Activated naive CD4-positive, alpha-beta T cell treated with anti-CD3 and anti-CD28 coated beads, Interleukin-2, amount 50 U/mL, for 72 hours (primary cell): ENCODE measurements at places on chromosomes 1 and 21. TPM values are rescaled to one million over a fixed set of nuclear protein-coding genes. Genes with fewer than 3 reads are reported as not detected.

The PPIAL4G gene
- total RNA-seq, result 0.23 TPM

The ATG4C gene
- total RNA-seq, result 18.9 TPM

The LRP8 gene
- 39.8 TPM for total RNA-seq

The CFAP74 gene
- total RNA-seq, result not detected

The ADAM30 gene
- total RNA-seq, result not detected

The SLAMF6 gene
- 55.2 TPM for total RNA-seq

The TSPEAR gene
- not detected for total RNA-seq

The MAN1A2 gene
- total RNA-seq, result 18.4 TPM

The ANGPTL1 gene
- not detected for total RNA-seq

The NIPAL3 gene
- total RNA-seq, result 66.1 TPM

The FOXO6 gene
- not detected for total RNA-seq

The GBP4 gene
- 37.2 TPM for total RNA-seq

The CCDC185 gene
- total RNA-seq, result not detected

The FMO3 gene
- not detected for total RNA-seq

The F3 gene
- 0.18 TPM for total RNA-seq

The LRRC53 gene
- total RNA-seq, result not detected

The EXTL1 gene
- not detected for total RNA-seq

The MOV10 gene
- total RNA-seq, result 81.5 TPM

The PTCH2 gene
- total RNA-seq, result 1.5 TPM

The RGS4 gene
- not detected for total RNA-seq

The PYGO2 gene
- total RNA-seq, result 55.3 TPM

The TSHB gene
- not detected for total RNA-seq

The PSRC1 gene
- total RNA-seq, result 20.5 TPM

The PSMA5 gene
- 189 TPM for total RNA-seq

The PKN2 gene
- total RNA-seq, result 35.0 TPM

The TINAGL1 gene
- not detected for total RNA-seq

The ANKRD65 gene
- 0.29 TPM for total RNA-seq

The UBE2J2 gene
- total RNA-seq, result 59.4 TPM

The INSRR gene
- total RNA-seq, result 0.07 TPM

The C1orf50 gene
- total RNA-seq, result 5.7 TPM

The BOLA1 gene
- 19.4 TPM for total RNA-seq
